Endodermal cell (in vitro differentiated cells): ENCODE measurements at places on chromosomes 4 and X. TPM values are rescaled to one million over a fixed set of nuclear protein-coding genes. Genes with fewer than 3 reads are reported as not detected.

PCDH10 gene
- total RNA-seq: 139 to 387 TPM (median 140 TPM) in 3 replicates

DNA sequence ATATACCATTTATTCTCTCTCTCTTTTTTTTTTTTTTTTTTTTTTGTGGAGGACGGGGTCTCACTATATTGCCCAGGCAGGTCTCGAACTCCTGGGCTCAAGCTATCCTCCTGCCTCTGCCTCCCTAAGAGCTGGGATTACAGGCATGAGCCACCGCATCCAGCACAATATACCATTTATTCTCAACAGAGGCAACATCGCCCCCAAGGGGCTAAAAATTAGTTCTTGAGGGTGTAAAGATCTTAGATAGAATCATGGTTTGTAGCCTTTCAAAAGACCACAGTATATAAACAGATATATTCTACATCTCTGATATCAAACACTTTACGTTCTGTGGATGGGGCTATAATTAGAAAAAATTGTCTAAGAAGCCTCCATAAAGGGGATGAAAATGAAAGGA is 39.8 kb upstream of the TCEAL2 start:
- DNase-seq: no peak

DNA sequence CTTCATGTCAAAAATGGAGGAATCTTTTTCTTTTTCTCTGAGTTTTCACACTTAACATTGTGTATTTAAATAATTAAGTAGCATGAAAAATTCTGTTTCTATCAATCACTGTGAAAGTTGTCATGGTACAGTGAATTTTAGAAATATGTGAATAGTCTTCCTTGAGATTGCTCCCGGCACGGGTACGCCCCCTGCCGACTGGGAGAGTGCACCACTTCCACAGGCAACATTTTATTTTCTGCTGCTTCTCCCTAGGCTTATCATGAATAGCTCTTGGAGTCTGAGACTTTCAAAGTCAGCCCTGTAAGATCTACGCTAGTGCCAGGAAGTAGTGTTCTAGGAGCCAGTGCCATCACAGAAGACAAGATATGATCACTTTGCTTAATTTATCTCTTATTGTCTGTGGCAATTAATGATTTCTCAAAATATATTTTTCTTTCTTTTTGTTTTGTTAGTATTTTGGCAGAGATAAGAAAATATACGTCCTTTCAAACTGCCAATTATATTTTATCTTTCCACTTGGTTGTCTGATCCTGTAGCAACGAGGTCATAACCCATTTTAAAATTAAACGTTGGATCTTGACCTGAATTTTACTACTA is 763.8 kb upstream of the AADAT start:
- peak; percentile 86 for DNase-seq

OCIAD1 gene
- total RNA-seq: 143 to 152 TPM (median 147 TPM) in 3 replicates

PNMA3 gene
- 5.4 TPM in 2 replicates for total RNA-seq

NLGN4X gene
- total RNA-seq: 76.9 and 82.0 TPM in 2 replicates

NPNT gene
- 1.6 to 11.2 TPM (median 2.5 TPM) in 3 replicates for total RNA-seq

- DNase-seq: no peak
Observed at GRCh38 chr4:41103657-41104056, 110.7 kb downstream of the APBB2 start.

NIPAL1 gene
- total RNA-seq: 3.0 to 4.8 TPM (median 3.4 TPM) in 3 replicates

PCDH18 gene
- 9.2 and 9.6 TPM in 2 replicates for total RNA-seq

- DNase-seq: no peak
Observed at GRCh38 chr4:124943938-124944337, 231.4 kb upstream of the ANKRD50 start.

DNA sequence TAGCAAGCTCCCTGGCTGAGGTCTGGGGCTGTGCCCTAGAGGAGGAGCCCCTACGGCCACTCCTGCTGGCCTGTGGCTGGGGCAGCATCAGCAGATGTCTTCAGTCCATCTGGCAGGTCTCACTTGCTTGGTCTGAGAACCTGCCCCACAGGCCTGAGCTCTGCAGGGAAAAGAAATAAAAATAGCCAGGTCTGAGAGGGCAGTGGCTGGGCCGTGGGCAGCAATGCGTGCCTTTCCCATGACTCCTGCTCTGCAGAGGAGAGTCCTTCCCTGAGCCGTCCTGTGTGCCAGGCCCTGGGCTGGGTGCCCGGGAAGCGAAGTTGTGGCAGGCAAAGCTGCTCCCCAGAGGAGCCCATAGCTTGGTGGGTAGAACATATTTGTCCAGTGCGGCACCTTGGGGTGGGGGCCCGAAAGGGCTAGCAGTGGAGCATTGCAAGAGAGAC is 11.3 kb upstream of the KIAA0232 start:
- no peak for DNase-seq

- DNase-seq: no peak
Observed at GRCh38 chr4:113012786-113013185, 36.7 kb upstream of the ANK2 start.

DNA sequence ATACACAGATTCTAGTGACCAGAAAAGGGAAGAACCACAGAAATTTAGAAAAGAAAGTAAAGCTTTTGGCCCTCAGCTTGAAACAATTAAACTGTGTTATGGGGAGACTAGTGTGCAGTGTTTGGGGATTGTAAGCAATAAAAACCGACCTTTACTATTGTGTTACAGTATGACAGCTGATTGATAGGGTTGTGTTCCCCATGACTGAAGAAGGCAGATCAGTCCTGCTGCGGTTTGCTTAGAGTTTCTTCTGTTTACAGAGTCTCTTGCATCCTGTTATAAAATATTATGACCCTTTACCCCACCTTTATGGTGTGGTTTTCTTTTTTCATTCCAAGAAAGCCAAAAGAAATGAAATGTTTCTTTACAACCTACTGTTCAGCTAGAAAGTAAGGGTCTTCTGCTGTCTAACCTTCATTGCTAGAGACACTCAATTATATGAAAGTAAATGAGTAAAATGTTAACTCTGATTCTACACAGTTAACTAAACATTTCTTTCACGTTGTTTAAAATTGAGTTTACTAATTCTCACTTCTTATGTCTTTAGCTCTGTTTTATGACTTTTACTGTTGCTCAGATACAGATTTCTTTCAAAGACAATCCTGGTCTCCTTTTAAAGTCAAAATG is 18.1 kb downstream of the CHIC1 start:
- no peak for DNase-seq

- peak; percentile 47 for DNase-seq
Observed at GRCh38 chrX:136759968-136760367, 20.8 kb downstream of the ARHGEF6 start.

DNA sequence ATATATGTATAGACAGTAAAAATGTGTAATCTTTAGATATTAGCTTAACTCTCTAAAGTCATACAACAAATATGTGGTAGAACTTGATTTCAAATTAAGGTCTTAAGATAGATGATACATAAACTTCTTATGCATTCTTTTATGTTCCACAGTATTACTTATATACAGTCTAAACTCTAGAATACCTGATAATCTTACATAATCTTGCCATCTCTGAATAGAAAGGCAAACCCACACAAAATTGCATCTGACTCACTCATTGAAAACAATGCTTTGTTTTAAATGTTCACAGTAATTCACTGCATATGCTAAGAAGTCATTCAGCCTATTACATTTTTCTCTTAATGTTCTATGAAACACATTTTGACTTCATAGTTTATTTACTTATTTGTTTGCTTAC is 10.1 kb downstream of the SULT1B1 start:
- DNase-seq: no peak

- no peak for DNase-seq
Observed at GRCh38 chr4:152478461-152479237, 57.2 kb downstream of the FBXW7 start.

- no peak for DNase-seq
Observed at GRCh38 chrX:143664302-143664701, 28.4 kb upstream of the SLITRK4 start.

STATH gene
- not detected in 3 replicates for total RNA-seq

CXCL13 gene
- total RNA-seq: not detected in 3 replicates

GPC4 gene
- 829 and 857 TPM in 2 replicates for total RNA-seq
